Stimulated activated CD8-positive, alpha-beta memory T cell treated with anti-CD3 and anti-CD28 coated beads, Interleukin-4, amount 100 ng/mL, for 1 hour (primary cell): ENCODE measurements at places on chromosomes 7 and 10.

DNA sequence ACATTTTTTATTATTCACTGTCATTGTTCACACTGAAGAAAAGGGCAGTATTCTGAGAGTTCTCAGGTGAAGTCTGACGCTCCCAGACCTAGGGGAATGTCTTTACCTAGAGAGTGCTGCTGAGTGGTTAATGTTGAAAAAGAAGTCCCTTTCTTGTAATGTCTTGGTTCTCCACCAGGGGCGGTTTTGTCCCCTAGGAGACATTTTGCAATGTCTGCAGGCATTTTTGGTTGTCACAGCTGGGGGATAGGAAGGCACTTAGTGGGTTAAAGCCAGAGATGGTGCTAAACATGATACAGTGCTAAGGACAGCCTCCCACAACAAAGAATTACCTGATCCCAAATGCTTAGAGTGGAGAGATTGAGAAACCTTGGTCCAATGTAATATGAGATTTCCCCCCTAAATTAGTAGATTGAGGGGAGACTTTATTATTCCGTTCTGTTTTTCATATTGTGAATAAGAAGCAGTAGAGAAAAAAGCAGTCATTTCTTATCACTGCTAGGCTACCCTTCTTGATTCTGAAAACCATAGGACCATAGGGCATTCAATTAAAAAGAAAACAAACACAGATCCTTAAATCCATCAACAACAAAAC, 13.1 kb downstream of the UMAD1 start:
- no peak for DNase-seq

- DNase-seq: no peak
These were observed 1.3 kb upstream of the GET4 start for GRCh38 chr7:875051-875450.

DNA sequence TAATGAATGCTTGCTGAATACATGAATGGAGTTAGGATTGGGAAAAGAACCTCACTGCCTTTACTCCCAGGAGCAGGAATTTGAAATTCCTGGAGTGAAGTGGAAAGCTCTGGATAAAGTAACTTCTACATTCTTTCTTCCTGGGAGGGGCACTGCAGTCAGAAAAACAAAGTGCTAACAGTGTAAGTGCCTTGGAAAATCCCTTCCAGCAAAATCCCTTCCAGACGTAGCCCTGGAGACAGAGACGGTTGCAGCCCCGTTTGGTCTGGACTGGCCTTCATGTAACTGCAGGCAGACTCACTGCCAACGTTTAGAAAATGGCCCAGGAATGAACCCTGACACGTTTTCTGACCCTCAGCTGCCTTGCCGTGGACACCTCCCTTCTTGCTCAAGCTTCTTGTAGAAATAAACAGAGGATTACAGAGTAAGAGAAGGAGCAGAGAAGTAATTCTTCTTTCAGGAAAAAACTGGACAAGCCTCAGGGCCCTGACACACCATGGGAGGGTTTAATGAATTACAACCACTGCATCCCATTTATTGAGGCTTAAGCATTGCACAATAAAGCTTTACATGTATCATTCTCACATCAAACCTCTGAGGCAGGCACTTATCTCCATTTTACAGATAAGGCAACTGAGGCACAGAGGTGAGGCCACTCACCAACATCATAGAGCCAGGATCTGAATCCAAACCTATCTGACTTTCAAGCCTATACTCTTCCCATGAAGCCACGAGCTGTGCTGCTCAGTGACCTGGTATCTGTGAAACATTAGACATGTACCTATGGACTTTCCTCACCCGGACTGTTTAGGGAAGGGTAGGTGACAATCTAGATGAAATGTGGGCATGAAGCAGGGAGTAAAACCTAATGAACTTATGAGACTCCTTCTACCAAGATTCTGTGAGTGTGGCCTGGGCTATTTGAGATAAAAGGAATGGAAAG, 7.8 kb downstream of the ITPRIP start:
- no peak for DNase-seq

DNA sequence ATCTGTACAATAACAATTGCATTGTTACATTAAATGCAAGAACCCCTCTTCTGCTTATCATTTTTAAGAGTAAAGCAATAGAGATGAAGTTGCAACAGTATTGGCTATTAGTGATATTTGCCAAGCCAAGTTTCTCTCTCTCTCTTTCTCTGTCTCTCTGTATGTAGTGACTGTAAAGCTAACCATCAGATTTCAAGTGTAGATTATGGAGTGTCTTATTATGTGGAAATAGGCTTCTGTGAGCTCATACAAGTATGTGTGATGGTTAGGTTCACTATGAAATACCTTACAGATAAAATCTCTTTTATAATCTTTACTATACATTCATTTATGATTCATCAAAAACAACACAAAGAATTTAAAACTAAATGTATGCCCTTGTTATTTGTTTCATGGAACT, 28.6 kb upstream of the NRP1 start:
- no peak for DNase-seq

DNA sequence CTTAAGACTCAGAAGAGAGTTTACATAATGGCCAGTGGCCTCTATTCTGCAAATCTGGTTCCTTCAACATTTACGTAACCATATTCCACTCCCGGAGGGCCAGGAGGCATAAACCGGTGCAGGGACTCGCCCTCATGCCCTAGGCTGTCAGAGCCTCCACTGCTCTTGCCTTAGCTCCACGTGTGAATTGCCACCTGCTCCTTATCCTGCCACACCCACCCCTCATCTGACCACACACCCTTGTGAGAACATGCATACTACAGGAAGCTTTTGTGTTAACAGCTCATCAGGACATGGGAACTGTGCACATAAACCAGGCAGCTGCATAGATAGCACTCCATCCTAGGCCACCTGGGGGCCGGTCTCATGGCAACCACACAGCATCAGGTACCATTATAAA, 146.7 kb upstream of the PFKP start:
- no peak for DNase-seq
